ENCODE measurements at places on chromosomes 11 and 22.

GRCh38 chr11:76026281-76026680 lies 180.0 kb downstream of the WNT11 start:
- DNase-seq: no peak

- DNase-seq: no peak
Observed at GRCh38 chr11:110286298-110287040, 9.9 kb downstream of the RDX start.

- peak; percentile 17 for DNase-seq
Observed at GRCh38 chr22:22342697-22343580, 98.4 kb downstream of the VPREB1 start.

- DNase-seq: no peak
Observed at GRCh38 chr11:28729339-28729738, 621.2 kb downstream of the METTL15 start.

- no peak for DNase-seq
Observed at GRCh38 chr11:130216221-130216550, 56.6 kb downstream of the ST14 start.

GRCh38 chr22:20430720-20431510 lies 6.7 kb downstream of the SCARF2 start:
- peak; percentile 32 for DNase-seq
